Activated naive CD4-positive, alpha-beta T cell treated with anti-CD3 and anti-CD28 coated beads, Interleukin-2, amount 50 U/mL, for 72 hours (primary cell): ENCODE measurements at places on chromosomes 3 and 15. TPM values are rescaled to one million over a fixed set of nuclear protein-coding genes. Genes with fewer than 3 reads are reported as not detected.
A peak's percentile ranks its signal among the peaks of the same experiment; 100 is the strongest.

NUSAP1 gene
- 181 TPM for total RNA-seq

CCR1 gene
- 0.19 TPM for total RNA-seq

MNS1 gene
- total RNA-seq = 0.47 TPM

CERS3 gene
- total RNA-seq = 0.74 TPM

- no peak for DNase-seq
Measured at GRCh38 chr3:42369304-42369703, 41.1 kb downstream of the LYZL4 start.

DNA sequence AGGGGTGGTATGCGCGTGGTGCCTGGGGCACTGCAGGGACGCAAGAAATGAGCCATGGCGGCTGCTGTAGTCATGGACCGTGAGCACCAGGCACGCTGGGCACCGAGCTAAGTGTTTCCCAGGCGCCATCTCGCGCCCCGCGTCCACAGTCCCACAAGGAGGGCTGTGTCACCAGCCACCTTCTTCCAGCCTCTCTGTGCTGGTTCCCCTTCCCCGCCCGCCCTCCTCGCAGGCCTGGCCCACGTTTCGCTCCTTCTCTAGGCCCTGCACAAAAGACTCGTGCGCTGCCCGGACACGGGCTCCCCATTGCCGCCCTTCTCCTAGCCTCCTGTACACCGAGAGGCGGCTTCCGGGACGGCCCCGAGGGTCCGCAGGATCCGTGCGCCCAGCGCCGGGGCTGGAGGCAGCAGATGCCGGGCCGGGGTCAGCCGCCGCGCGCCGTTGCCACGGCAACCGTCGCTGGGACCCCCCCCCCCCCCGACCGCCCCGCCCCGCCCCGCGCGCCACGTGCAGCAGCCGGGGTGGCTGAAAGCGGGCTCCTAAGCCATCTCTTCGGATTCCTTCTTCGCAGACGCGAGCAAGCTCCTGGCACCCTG, 113.4 kb downstream of the SRGAP3 start:
- no peak for DNase-seq

- no peak for DNase-seq
Measured at GRCh38 chr3:53721187-53722119, 124.8 kb downstream of the CHDH start.

- DNase-seq = no peak
Measured at GRCh38 chr15:71120428-71120944, 5.2 kb downstream of the THSD4 start.

DNA sequence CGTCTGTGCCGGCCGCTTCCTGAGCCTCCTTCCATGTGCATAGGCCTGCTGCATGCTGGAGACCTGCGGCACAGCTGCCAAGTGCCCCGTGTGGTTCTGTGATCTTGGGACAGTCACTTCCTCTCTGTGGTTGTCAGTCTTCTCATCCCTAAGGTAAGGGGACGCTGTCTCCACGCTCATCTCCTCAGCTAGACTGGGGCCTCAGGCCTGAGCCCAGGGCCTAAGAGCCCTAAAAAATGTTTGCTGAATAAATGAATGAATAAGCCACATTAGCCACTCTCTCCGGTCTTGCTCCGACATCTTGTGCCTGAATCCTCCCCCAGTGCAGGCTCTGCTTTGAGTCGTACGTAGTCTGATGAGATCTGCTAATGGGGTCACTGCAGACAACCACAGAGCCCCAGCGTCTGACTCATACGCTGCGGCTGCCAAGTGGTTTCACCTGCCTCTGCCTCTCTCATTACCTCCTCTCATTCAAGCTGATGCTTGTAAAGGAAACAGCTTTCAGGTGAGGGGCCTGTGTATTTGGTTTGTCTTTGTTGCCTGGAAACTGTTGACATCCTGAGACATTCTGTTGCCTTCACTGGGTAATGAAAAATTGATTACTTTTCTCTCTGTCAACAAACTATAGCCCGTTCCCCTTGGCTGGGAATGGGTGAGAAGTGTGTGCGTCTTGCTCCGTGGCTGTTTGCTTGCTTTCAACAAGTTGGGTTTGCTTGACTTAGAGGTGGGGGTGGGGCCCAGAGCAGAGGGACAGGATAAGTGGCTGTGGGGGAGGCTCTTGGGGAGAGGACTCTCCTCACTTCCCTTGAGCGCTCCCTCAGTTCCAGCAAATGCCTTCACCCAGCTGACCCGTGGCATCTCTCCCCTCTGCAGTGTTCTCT, 15.9 kb downstream of the RPLP1 start:
- DNase-seq = peak; percentile 82

- no peak for DNase-seq
Measured at GRCh38 chr3:44208086-44208485, 33.6 kb upstream of the TOPAZ1 start.

- no peak for DNase-seq
Measured at GRCh38 chr15:49742381-49742780, 121.5 kb downstream of the DTWD1 start.

DNA sequence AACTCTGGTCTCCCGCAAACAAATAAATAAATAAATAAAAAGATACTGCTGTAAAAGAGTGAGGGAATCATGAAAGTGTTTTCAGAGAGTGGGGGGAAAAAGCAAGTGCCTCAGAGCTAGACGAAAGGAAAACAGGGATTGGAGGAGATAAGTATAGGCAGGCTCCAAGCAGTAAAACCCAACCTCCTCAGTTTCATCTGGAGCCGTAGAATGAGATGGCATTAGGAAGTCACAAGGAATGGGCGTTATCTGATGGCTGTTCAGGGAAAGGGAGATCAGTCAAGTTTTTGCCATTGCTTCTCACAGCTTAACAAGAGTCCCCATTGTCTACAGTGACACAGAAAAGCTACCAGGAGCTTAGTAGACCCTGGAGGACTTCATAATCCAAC, 451.5 kb upstream of the PPP2R3A start:
- no peak for DNase-seq

DNA sequence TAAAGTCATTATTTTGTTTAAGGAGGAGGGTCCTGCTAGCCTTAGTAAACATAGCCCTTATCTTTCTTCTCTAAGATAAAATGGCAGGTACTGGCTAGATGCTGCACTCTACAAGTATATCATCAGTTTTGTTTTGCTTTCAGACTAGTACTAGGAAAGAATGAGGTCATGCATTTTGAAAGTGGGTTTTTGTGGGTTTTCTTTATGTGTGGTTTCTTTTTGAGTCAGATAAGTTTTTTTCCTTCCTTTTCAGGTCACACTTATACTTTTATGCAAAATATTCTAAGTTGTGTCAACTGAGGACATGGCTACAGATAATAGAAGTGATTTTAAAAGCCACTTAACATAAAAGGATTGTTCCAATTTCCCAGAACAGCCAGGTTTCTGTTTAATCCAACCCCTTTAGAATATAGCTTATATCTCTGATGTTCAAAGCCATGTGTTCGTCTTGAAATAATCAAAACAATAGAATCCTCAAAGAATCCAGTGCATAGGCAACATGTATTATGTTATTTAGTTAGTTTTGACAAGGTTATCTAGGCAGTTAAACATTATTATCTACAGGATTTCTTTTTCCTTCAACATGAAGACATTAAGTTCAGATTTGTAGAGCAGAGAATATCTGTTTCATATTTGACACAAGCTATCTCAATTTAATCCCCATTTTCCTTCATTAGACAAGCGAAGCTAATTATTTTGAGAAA, 406.2 kb downstream of the RBMS3 start:
- no peak for DNase-seq

DNA sequence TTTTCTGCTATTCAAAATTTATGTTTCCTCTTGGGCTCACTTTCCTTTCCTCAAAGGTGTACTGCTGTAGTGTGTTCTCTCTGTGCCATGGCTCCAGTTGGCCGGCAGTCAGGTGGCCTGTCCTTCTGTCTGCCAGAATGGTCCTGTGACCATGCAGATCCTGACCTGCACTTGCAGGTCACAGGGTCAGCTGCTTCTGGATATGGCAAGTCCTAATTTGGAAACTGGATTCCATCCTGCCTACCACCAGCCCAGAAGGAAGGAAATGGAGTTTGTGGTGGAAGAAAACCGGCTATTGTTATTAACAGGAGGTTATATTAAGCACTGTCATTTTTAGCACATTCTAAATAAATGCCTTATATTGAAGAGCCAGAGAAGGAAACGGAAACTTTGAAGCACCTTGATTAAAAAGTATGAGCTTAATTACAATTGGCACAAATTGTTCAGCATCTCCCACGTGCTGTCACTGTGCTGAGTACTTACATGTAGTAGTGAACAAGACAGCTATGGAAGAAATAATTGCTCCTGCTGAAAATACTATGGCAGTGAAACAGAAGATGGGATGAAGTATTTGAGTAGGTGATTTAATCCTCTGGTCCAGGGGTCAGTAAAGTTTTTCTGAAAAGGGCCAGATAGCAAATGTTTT, 362.8 kb downstream of the PTPRG start:
- no peak for DNase-seq

DNA sequence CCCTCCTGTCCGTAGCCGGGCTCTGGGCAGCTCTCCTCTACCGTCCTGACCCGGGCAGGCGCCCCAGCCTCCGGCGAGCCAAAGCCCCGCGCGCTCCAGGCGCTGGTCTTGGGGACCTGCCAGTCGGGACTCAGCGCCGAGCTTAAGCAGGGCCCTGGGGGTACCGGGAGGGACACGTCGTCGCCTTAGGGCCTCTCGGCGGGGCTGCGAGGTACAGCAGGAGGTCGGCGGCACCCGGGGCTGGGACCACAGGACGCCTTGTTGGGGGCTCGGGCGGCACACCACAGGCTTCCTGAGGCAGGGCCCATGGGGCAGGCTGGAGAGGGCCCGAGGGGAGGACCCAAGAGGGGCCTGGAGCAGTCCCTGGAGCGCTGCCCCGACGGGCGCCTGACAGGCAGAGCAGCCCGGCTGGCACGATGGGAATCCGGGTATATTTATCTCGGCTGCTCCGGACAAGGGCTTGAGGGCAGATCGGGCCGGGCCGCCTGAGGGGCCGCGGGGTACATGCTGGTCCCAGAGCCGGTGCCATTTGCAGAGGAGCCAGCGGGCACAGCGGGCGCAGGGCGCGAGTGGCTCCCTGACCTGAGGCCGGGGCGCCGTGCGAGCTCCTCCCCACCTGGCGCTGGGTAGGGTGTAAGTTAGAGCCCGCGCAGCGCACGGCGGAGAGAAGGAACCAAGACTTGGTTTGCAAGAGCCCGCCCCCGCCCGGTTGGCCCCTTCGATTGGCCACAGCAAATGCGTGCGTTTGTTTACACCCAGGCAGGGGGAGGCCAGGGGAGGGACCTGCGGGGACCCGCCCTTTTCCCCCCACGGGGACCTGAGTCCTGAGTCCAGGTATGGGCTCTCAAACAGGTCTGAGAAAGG, 574 bp downstream of the SLC38A3 start:
- DNase-seq = peak; percentile 45

GRCh38 chr15:62856466-62857246, 185.9 kb upstream of the TPM1 start:
- DNase-seq = no peak

DNA sequence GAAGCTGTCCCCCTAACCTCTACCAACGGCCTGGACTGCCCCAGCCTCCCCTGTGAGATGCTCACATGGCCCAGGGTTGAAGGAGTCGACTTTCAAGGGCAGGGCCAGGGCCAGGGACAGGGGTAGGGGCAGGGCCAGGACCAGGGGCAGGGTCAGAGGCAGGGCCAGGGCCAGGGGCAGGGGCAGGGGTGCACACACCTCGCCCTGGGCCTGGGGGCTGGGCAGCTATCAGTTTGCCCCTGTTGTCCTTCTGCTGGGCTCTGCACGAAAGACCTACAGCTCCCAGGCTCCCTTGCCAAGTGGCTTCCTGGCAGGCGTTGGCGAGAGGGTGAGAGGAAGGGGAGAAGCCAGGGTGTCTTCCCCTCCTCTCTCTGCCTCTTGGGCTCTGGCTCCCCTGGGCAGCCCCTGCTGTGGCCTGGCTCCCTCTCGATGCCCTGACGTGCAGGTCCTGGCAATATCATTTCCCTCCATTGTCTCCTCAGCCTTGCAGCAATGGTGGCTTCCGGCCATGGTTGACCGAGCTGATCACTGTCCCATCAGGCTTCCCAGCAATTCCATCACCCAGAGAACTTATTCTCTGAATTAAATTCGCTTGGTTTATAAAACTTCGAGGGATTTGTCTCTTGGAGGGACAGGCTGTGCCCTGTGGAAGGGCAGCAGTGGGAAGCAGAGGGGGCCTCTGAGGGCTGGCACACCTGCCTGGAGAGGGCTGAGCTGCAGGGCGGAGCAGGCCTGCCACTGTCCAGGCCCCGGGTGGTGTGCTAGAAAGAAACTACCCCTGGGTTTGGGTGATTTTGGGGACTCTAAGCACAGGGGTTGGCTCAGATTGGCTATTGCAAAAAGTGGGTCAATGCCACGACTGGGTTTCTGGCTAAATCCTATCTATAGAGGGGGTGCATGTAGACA, 13.9 kb downstream of the PRR23E start:
- no peak for DNase-seq

DNA sequence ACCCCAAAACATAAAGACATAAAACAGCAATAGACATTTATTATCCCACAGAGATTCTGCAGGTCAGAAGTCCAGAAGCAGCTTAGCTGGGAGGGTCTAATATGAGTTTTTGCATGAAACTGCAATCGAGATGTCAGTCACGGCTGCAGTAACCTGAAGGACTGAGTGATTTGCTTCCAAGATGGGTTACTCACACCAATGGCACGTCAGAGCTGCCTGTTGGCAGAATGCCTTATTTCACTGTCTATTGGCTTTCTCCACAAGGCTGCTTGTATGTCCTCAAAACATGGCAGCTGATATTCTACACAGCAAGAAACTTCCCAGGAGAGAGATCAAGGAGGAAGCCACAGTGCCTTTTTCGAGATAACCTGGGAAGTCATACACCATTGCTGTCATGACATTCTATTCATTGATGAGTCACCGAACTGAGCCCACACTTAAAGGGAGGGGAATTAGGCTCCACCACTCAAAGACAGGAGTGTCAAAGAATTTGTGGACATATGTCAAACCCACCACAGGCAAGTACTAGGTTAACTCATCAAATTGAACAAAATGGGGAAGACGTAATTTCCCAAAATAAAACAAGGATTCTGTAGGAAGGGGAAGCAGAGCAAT, 122.2 kb downstream of the SYNPR start:
- DNase-seq = no peak
